ENCODE measurements at places on chromosomes 16 and 17.

DNA sequence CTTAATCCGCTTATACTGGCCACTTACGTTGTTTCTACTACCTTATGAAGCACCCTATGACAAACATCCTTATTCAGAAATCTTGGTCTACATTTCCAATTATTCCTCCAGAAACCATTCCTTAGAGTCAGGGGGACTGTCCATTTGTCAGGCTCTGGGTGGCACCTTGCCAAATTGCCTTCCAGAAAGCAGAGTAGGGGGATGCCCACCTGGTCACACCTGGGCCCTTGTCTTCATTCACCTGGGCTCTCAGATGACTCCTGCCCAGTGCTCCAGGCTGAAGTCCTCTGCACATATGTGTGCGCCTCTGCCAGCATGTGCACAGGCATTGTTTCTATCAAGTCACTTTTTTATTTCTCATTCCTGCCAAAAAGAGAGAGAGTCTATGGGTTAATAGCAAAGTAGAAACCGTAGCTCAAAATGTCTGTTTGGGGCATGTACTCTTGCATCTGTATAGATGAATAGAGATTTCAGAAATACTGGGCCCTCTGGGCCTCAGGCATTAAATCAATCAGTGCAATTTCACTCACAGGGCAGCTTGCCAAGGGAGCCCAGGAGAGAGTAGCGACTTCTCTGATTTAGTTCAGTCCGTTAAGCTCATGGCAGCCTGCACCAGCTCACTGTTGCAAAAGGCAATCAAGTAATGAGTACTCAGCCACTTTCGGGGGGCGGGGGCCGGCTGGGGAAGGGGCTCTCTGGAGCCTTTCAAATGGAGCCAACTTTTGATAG, 104.7 kb downstream of the SOCS1 start:
- DNase-seq, result no peak

GRCh38 chr16:83393196-83393981, 414.4 kb upstream of the HSBP1 start:
- no peak for DNase-seq

DNA sequence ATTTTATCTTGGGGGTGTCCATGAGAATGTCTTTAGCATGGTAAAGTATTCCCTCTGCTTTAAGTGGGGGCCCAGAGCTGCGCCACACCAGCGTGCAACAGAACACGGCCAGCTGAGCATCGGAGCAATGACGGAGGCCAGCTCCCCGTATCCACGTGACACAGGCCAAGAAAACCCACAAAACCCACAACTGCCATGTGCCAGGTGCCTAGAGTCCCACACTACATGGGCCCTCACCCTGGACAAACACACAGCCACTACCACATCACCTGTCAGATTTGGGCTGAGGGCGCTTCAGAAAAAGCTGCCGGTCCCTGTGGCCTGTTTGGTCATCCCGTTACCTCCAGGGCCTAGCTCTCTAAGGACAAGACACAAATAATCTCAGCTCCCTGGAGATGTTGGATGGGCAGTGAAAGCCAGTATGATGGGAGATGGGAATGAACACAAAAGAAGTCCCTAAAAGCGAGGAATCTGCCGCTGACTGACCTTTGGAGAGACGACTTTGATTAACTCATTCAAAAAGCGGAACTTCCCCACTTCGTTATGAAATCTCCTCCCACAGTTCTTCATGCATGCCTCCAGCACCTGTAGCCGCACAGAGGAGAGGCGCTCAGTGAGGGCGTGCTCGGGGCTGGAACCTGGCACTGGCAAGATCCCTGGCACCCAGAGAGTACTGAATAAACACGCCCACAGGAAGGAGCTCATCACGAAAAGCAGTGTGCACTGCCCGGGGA, 17.1 kb downstream of the GGA3 start:
- no peak for DNase-seq

- DNase-seq, result no peak
Measured at GRCh38 chr16:25996052-25996451, 304.3 kb downstream of the HS3ST4 start.
